ENCODE measurements at places on chromosomes 2 and 18.

GRCh38 chr2:155518094-155518493 lies 814.4 kb downstream of the NR4A2 start:
- no peak for DNase-seq

- no peak for DNase-seq
Observed at GRCh38 chr2:71538241-71538640, 84.9 kb downstream of the DYSF start.

- DNase-seq: no peak
Observed at GRCh38 chr18:22412176-22412911, 5.4 kb downstream of the CTAGE1 start.

DNA sequence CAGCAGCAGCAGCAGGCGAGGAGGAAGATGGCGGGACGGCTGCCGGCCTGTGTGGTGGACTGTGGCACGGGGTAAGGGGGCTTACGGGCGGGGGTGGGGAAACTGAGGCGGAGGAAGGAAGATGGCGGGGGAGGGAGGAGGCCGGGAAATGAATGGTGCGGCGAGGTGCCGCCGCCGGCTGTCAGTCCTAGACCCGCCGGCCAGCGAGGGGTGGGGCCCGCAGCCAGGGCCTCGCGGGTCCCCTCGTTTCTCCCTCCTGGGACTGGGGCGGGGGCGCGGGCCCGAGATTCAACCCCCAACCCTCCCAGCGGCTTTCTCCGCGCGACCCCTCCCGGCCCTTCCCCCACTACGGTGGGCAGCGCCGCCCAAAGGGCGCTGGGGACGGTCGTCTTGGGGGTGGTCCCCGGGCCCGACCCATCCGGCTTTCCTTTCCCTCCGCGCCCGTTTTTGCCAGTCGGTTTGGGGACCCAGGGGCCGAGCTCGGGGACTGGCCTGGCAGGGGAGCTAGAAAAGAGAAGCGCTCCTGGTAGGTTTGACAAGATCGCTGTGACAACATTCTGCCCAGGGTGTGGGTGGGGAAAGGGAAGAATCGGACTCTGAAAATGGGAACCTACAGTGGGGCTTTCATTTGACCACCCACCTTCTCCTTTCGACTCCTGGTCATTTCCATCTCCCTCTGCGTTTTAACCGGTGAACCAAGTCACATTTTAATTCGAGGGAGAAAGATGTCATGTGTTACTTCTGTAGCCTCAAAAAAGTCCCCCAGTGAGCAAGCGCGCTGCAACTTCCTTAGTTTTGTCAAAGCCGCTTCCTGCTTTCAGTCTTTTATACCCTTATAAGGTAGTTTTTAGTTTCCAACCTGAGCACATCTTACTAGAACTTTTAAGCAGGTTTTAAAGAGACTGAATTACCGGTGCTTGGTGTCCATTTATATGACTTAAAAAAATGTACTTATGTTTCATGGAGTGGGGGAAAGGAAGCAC lies 655 bp downstream of the ACTR3 start:
- DNase-seq: peak; percentile 73

DNA sequence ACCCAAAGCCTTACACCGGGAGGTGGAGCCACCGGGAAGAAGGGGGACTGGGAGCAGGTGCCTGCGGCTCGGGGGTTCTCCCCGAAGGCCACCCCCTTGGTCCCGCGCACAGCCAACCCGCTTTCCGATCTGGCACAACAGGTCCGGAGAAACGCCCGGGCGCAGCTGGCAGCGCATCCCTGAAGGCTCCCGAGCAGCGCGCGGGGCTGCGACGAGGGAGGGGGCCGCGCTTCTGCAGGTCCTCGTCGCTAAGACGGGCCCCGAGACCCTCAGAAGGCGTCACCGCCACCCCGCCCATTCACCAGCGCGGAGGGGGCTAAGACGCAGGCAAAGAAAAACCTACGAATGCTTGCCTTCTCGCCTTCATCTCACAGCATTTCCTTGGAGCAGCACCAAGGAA lies 1.8 kb downstream of the CBLN2 start:
- DNase-seq: no peak

- DNase-seq: no peak
Observed at GRCh38 chr2:127208313-127208712, 11.8 kb downstream of the CYP27C1 start.
